Activated B cell treated with CpG ODN at 0.5 μM for 24 hours (primary cell): ENCODE measurements at places on chromosomes 7 and 10. TPM values are rescaled to one million over a fixed set of nuclear protein-coding genes. Genes with fewer than 3 reads are reported as not detected.

Gene PIK3CG
- 62.0 and 63.6 TPM in 2 replicates for total RNA-seq

Gene KLLN
- 2.4 and 2.6 TPM in 2 replicates for total RNA-seq

Gene PAOX
- total RNA-seq, result 14.1 and 16.9 TPM in 2 replicates

Gene RHOBTB1
- total RNA-seq, result 0.24 and 0.51 TPM in 2 replicates

Gene C10orf62
- total RNA-seq, result not detected in 2 replicates

Gene GFRA1
- not detected in 2 replicates for total RNA-seq
